Bronchial epithelial cell (primary cell): ENCODE measurements at places on chromosomes 1 and 21. TPM values are rescaled to one million over a fixed set of nuclear protein-coding genes. Genes with fewer than 3 reads are reported as not detected.

GRCh38 chr1:183812686-183813569, 8.0 kb downstream of the RGL1 start:
- peak; percentile 77 for DNase-seq

- DNase-seq: no peak
These were observed 2.7 kb downstream of the ITGA10 start for GRCh38 chr1:145906954-145907753.

- peak; percentile 100 for DNase-seq
These were observed 109.1 kb upstream of the GADD45A start for GRCh38 chr1:67575861-67576260.

DNA sequence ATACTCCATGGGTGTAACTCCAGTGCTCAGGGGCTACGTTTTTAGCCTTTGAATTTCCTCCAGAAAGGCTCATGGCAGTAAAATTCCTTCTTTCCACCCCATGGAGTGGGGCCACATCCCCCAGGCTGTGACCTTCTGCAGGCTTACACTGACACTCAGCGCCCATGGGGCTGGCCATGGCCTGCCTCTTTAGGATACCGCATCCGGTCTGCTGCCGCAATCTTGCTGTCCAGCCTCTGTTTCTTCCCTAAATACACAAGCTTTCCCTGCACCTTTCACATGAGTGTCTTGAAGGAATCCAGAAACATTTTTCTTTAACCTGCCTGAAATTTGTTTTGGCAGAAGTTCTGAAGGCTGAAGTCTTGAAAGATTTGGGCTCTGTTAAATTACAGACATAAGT, 170.5 kb downstream of the NTMT2 start:
- no peak for DNase-seq

DNA sequence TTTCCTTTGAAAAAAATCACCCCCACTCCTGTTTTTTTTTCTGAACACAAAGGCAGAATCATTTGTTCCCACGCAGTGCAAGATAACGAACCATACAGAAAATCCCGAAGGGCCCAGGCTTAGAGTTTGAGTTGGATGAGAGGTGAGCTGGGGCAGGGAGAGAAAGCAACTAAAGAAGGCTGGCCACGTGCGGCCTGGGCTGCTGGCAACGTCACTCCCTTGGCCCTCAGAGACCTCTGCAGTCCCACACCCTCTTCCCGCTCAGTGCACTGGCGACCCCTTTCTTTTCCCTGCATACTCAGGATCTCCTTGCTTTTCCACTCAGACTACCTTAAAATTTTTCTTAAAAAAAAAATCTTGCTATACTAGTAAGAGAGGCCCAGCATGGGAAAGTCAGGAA, 28.2 kb upstream of the CRNN start:
- DNase-seq: no peak

DNA sequence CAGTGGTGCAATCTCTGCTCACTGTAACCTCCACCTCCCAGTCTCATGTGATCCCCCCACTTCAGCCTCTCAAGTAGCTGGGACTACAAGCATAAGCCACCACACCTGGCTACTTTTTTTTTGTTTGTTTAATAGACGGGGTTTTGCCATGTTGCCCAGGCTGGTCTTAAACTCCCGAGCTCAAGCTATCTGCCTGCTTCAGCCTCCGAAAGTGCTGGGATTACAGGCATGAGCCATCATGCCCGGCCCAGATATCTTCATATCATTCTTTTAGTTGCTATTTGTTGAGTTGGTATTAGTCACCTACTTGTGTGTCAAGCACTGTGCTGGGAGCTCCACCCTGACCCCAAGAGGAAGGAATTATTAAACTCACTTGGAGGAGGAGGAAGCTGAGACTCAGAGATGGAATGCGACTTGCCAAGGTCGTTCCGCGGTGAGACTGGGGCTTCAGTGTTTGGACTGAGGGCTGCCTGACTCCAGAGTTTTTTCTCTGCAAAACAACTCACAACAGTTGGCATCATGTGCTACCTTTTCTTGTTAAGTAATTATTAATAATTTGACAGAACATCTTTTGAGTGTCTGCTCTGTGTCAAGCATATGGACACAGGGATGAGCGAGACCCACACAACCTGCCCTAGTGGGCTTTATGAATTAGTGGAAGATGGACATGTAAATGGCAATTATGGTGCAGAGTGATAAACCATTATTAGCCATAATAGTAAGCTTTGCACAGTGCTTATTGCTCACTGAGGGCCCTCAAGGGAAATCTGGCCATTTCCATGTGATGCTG, 132.0 kb downstream of the FOXD2 start:
- DNase-seq: peak; percentile 97

The GNG12 gene
- total RNA-seq: 75.3 and 88.3 TPM in 2 replicates

The MCOLN3 gene
- total RNA-seq: 2.4 and 4.6 TPM in 2 replicates

The CASQ2 gene
- not detected in 2 replicates for total RNA-seq
